ENCODE measurements at places on chromosomes 6 and 20. TPM values are rescaled to one million over a fixed set of nuclear protein-coding genes. Genes with fewer than 3 reads are reported as not detected.

GRCh38 chr6:93751969-93752368 is 332.6 kb upstream of the EPHA7 start:
- H3K4me3 ChIP-seq, result no peak overlapping the region
- H3K27me3 ChIP-seq, result no peaks in the 10 kb centered on the region
- DNase-seq, result no peak
- no peaks in the 10 kb centered on the region for H3K36me3 ChIP-seq

DNA sequence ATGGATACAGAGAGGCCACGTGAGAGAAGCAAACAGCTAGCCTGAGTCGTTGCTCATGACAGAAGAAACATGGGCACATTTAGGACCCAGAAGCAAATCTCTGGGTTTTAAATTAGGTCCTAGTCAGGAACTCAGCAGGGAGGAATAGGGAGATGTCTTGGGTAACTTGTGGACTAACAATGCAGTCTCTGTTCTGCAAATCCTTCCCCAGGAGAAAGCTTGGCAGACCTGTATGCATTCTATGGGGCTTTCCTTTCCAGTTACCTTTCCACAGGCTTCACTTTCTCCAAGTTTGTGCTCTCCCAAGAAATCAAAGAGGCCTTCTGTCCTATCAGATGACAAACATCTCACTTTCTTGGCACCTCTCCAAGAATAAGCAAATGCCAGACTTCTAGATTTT is 47.2 kb upstream of the PLCB4 start:
- H3K27me3 ChIP-seq, result no peaks in the 10 kb centered on the region
- DNase-seq, result no peak
- no peak overlapping the region for H3K27ac ChIP-seq

GRCh38 chr6:154648888-154649205 is 84.4 kb upstream of the SCAF8 start:
- DNase-seq, result no peak
- H3K4me1 ChIP-seq, result peaks cover 15% of the 10 kb centered on the region
- no peaks in the 10 kb centered on the region for H3K27me3 ChIP-seq
- H3K27ac ChIP-seq, result peak overlapping the region; percentile 64
- H3K36me3 ChIP-seq, result no peaks in the 10 kb centered on the region

GRCh38 chr20:58865843-58866242 is 13.3 kb downstream of the GNAS start:
- no peaks in the 10 kb centered on the region for H3K36me3 ChIP-seq
- no peaks in the 10 kb centered on the region for H3K27me3 ChIP-seq

DNA sequence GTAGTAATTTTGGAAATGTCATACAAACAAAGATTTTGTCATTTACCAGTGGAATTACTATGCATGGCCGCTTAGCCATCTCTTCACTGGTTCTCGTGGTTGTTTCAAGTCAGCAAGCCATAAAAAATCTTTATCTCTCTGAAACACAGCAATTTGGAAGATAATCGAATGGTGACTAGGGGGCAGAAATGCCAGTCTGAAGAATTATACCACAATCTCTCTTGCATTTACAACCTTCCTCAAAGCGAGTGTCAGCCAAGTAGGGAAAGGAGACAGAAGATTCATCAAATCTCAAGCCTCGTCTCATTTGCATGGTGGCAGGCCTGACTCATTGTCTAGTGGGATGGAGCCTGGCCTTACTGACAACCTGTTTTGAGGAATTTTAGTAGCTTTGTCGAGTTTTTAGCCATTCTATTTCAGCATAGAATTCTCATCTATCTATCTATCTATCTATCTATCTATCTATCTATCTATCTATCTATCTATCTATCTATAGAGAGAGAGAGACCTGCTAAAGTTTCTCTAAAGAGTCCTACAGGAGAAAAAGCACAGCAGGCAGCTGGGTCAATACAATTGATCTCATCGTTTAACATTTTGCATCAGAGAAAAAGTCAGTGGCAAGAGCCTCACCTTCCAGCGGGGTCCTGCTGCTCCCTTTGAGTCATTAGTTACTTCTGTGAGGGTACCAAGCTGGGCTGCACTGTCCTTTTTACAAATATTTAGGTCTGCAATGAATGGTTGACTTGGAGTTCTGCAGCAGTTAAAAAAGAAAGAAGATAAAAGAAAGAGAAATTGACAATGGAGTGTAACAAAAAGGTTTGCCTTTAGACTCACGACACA is 572.8 kb downstream of the TFAP2A start:
- H3K4me3 ChIP-seq, result no peak overlapping the region
- no peaks in the 10 kb centered on the region for H3K36me3 ChIP-seq
- no peaks in the 10 kb centered on the region for H3K4me1 ChIP-seq
- DNase-seq, result no peak
- no peak overlapping the region for H3K27ac ChIP-seq
- H3K27me3 ChIP-seq, result no peaks in the 10 kb centered on the region

DNA sequence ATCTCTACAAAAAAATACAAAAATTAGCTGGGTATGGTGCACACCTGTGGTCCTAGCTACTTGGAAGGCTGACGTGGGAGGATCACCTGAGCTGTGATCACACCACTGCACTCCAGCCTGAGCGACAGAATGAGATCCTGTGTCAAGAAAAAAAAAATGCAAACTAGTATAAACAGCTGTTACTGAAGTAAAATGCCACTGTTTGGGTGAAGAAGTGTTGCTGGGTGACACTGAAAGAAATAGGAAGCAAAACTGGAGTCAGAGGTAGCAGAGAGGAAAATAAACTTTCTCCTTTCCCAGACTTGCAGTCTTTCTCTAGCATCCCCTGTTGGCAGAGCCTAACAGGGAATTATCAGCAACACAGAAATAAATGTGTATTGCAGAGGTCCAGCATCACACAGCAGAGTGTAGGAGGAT is 241.2 kb upstream of the PREP start:
- peaks cover 12% of the 10 kb centered on the region for H3K4me1 ChIP-seq
- H3K27ac ChIP-seq, result no peak overlapping the region
- no peaks in the 10 kb centered on the region for H3K36me3 ChIP-seq

DNA sequence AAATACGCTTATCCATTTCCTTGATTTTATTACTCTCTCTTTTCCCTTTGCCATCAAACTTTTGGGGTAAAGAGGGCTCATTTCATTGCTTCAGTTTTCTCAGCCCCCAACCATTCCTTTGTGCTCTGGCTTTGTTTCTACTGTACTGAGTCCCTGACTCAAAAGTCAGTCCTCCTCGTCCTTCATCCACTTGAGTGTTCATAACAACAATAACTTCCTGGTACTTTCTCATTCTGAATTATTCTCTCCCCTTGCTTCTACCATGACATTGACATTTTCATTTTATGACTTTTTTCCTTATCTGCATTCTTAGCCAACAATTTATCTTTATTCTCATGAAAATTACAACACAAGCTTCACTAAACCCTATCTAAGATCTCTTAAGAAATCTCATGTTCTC is 911 bp downstream of the ENPP3 start:
- DNase-seq, result no peak
- no peak overlapping the region for H3K27ac ChIP-seq
- H3K27me3 ChIP-seq, result no peaks in the 10 kb centered on the region
- no peaks in the 10 kb centered on the region for H3K4me1 ChIP-seq
- H3K36me3 ChIP-seq, result no peaks in the 10 kb centered on the region
- H3K4me3 ChIP-seq, result no peak overlapping the region

GRCh38 chr20:49982346-49983122 is at the start of gene SNAI1:
SNAI1 (plus strand) TSS chr20:49982980; CDS start chr20:49983060, 80 bp downstream.
- DNase-seq, result no peak
- peak within 1 kb of the TSS; percentile 66 for H3K27ac ChIP-seq
- H3K4me1 ChIP-seq, result peaks cover 50% of the 10 kb centered on the region
- H3K4me3 ChIP-seq, result peak within 1 kb of the TSS; percentile 87
- H3K27me3 ChIP-seq, result no peaks in the 10 kb centered on the region

- H3K4me3 ChIP-seq, result no peak overlapping the region
- DNase-seq, result no peak
- H3K4me1 ChIP-seq, result no peaks in the 10 kb centered on the region
- H3K27me3 ChIP-seq, result no peaks in the 10 kb centered on the region
- H3K27ac ChIP-seq, result no peak overlapping the region
These were observed 73.3 kb upstream of the PAX1 start for GRCh38 chr20:21632031-21632734.

GRCh38 chr6:156060013-156060412 is 604.4 kb upstream of the NOX3 start:
- no peak overlapping the region for H3K27ac ChIP-seq
- H3K27me3 ChIP-seq, result no peaks in the 10 kb centered on the region
- H3K4me1 ChIP-seq, result peaks cover 46% of the 10 kb centered on the region
- no peaks in the 10 kb centered on the region for H3K36me3 ChIP-seq
- H3K4me3 ChIP-seq, result no peak overlapping the region
- DNase-seq, result no peak

DNA sequence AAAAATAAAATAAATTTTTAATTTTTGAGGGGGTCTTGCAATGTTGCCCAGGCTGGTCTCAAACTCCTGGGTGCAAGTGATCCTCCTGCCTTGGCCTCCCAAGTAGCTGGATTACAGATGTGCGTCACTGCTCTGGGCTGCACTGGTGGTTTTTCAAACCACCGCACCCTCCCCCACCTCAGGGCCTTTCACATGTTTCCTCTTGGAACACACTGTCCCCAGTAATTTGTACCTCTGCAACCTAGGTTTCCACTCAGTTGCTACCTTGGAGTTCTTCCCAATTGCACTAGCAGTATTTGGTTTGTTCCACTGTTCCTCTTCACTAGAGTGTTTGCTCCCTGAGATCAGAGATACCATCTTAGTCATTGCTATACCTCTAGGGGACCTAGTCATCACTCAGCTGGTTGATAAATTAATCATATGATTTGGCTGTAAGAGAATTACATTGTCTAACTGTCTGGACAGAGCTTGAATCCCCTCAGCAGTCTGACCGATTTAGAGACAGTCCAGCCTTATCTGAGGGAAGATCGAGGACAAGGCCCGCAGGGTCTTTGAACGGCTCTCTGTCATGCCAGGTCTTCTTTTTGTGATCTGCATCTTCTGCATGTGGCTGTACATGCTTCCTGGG is 32.0 kb downstream of the CEP43 start:
- no peak for DNase-seq
- no peaks in the 10 kb centered on the region for H3K27me3 ChIP-seq
- H3K4me1 ChIP-seq, result no peaks in the 10 kb centered on the region

GRCh38 chr6:148565930-148566663 is 180.7 kb upstream of the UST start:
- H3K36me3 ChIP-seq, result no peaks in the 10 kb centered on the region
- H3K27me3 ChIP-seq, result no peaks in the 10 kb centered on the region
- H3K27ac ChIP-seq, result peak overlapping the region; percentile 36
- DNase-seq, result no peak
- peaks cover 24% of the 10 kb centered on the region for H3K4me1 ChIP-seq

- H3K27me3 ChIP-seq, result no peaks in the 10 kb centered on the region
- no peak overlapping the region for H3K27ac ChIP-seq
- H3K4me3 ChIP-seq, result no peak overlapping the region
- no peaks in the 10 kb centered on the region for H3K4me1 ChIP-seq
These were observed 88.3 kb downstream of the BMP2 start for GRCh38 chr20:6855796-6856195.

- no peaks in the 10 kb centered on the region for H3K36me3 ChIP-seq
- H3K4me3 ChIP-seq, result no peak overlapping the region
- DNase-seq, result no peak
- no peak overlapping the region for H3K27ac ChIP-seq
- no peaks in the 10 kb centered on the region for H3K27me3 ChIP-seq
These were observed 527.7 kb downstream of the ADGRB3 start for GRCh38 chr6:69162811-69163210.

- no peak overlapping the region for H3K4me3 ChIP-seq
- H3K27ac ChIP-seq, result no peak overlapping the region
- H3K36me3 ChIP-seq, result no peaks in the 10 kb centered on the region
- H3K27me3 ChIP-seq, result no peaks in the 10 kb centered on the region
These were observed 151.5 kb upstream of the FBXL4 start for GRCh38 chr6:99099243-99099642.

DNA sequence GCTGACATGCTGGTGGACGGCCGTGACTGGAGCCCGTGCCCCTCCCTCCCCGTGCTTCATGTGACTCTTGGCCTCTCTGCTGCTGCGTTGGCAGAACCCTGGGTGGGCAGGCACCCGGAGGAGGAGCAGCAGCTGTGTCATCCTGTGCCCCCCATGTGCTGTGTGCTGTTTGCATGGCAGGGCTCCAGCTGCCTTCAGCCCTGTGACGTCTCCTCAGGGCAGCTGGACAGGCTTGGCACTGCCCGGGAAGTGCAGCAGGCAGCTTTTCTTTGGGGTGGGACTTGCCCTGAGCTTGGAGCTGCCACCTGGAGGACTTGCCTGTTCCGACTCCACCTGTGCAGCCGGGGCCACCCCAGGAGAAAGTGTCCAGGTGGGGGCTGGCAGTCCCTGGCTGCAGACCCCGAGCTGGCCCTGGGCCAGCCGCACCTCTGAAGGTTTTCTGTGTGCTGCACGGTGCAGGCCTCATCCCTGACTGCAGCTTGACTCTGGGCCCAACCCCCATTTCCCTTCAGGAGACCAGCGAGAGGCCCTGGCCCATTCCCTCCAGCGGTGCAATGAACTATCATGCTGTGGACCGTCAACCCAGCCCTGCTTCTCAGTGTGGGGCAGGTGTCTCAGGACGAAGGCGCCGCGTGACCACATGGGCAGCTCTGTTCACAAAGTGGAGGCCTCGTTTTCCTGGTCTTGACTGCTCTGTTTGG is 8.1 kb downstream of the NPBWR2 start:
- H3K4me3 ChIP-seq, result no peak overlapping the region
- H3K4me1 ChIP-seq, result no peaks in the 10 kb centered on the region

- no peaks in the 10 kb centered on the region for H3K36me3 ChIP-seq
- no peaks in the 10 kb centered on the region for H3K4me1 ChIP-seq
- H3K27ac ChIP-seq, result no peak overlapping the region
- H3K27me3 ChIP-seq, result no peaks in the 10 kb centered on the region
These were observed 87.2 kb downstream of the JPH2 start for GRCh38 chr20:44099832-44100231.

GRCh38 chr6:20751293-20751935 is 217.2 kb downstream of the CDKAL1 start:
- no peaks in the 10 kb centered on the region for H3K36me3 ChIP-seq
- H3K27me3 ChIP-seq, result no peaks in the 10 kb centered on the region
- peaks cover 7% of the 10 kb centered on the region for H3K4me1 ChIP-seq
- H3K27ac ChIP-seq, result no peak overlapping the region
- no peak overlapping the region for H3K4me3 ChIP-seq
- no peak for DNase-seq

- DNase-seq, result no peak
- no peaks in the 10 kb centered on the region for H3K27me3 ChIP-seq
- peak overlapping the region; percentile 99 for H3K4me3 ChIP-seq
- H3K27ac ChIP-seq, result peak overlapping the region; percentile 74
These were observed 433 bp downstream of the QRSL1 start for GRCh38 chr6:106629859-106630163.

- H3K36me3 ChIP-seq, result no peaks in the 10 kb centered on the region
- no peak overlapping the region for H3K27ac ChIP-seq
- no peak for DNase-seq
- H3K4me1 ChIP-seq, result no peaks in the 10 kb centered on the region
- no peaks in the 10 kb centered on the region for H3K27me3 ChIP-seq
These were observed 182.4 kb upstream of the QKI start for GRCh38 chr6:163232015-163232523.

The CTAGE9 gene
- not detected for total RNA-seq

The ZNF831 gene
- total RNA-seq, result 1.1 TPM

The PANK2 gene
- total RNA-seq, result 58.3 TPM

The ARMC12 gene
- not detected for total RNA-seq

The CAP2 gene
- 20.8 TPM for total RNA-seq

The KCNG1 gene
- total RNA-seq, result 0.41 TPM

The DPPA5 gene
- total RNA-seq, result not detected
